ENCODE measurements at places on chromosomes 7 and 10.

DNA sequence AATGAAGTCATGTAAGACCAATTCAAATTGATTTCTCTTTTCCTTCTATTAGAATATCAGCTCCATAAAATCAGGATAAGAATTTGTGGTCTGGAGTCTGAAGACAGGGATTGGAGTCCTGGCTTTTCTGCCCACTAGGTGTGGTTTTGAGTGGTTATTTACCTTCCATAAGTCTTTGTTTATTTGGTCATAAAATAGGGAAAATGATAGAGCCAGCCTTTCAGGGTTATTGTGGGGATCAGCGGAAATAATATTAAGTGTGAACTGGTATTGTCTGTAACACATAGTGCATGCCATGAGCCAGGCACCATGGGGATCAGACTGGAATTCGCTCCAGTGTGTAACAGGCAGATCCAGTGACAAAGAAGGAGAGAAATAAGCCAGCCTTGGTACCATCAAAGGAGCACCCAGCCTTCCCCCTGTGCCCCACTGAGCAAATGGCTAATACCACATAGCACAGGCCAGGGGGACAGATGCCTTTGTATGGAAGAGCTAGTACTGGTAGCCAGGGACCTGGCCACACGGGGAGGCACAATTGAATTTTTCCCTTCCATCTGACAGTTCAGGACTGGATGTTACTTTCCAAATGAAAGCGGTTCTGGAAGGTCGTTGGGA is 509.7 kb upstream of the PODXL start:
- DNase-seq = no peak

DNA sequence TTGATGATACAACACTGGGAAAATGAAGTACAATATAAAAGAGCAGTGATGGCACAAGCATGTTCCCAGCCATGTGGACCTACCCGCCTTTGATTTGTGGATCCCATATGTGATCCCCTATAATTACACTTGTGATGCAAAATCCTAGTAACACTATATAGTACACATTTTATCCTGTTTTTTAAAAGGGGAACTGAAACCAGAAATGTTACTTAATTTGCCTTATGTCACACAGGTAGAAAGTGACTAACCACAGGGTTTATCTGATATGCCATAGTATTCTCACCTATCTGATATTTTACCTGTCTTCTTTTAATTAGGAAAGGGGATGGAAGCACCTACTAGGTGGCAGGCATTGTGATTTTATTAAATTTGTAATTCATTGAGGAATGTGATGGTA is 35.0 kb downstream of the ARMC3 start:
- no peak for DNase-seq

GRCh38 chr10:16470747-16471146 is 33.9 kb downstream of the PTER start:
- DNase-seq = no peak

- DNase-seq = no peak
Measured at GRCh38 chr7:93843260-93843659, 47.3 kb downstream of the TFPI2 start.

- DNase-seq = no peak
Measured at GRCh38 chr7:7226407-7226806, 44.1 kb downstream of the C1GALT1 start.

DNA sequence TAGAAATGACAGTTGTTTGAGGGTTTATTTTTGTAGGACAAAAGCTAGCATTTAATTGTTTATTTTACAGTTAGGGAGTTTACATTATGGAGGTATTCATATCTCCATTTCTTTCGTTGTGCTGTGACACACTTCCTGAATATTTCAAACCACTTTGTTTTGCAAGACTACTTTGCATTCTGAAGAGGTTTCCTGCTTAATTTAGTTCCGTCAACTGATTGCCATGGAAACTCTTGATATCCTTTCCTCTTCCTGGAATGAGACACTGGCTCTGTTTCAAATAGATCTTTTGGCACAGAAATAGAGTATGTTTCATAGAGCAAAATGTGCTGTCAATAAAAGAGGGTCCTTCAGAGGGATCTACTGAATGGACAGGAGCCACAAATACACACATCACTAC is 159.5 kb upstream of the AGR3 start:
- DNase-seq = no peak

DNA sequence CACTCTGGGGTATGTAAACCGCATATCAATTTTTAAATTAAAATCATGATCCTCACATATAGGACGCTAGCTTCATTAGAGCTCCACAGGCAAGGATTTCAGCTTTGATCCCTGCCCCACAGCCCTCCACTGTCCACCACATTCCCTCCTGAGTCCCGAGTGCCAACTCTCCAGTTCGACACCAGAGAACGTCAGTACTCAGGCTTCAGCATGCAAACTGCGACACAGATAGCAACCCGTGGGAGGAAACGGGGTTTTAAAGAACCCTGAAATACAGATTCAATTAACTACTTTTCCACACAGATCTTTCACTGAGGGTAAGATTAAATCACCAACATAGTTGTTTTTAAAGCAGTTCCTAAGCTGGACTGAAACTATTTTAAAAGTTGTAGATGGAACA is 26.1 kb downstream of the RAPGEF5 start:
- no peak for DNase-seq

GRCh38 chr10:14527134-14527844 is 196.6 kb upstream of the FRMD4A start:
- DNase-seq = no peak

- DNase-seq = no peak
Measured at GRCh38 chr10:69499726-69500689, 48.7 kb downstream of the TSPAN15 start.

DNA sequence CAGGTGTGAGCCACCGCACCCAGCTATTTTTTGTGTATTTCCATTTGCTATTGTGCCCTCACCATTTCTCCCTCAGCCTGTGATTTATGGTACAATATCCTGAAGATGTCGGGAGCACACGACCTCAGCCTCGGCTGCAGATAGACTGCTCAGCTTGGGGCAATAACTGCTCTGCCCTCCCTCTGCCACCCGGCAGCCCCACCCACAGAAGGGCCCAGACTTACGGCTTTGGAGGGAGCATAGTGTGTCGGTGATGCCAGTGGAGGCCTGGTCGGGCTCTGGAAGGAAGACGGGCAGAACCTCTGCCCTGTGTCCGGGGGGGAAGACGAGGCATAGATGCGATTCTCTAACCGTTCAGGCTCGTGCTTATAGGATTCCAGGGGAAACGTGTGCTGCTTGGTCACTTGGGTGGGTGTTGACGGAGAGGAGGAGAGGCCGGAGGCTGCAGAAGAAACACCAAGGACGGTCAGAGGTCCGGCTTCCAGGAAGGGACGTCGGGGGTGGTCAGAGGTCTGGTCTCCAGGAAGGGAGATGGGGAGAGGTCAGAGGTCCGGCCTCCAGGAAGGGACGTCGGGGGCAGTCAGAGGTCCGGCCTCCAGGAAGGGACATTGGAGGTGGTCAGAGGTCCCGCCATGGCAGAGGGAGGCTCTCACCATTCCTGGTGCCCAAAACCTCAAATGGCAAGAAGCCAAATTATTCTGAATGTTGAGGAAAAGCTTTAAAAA is 155.7 kb upstream of the RHEB start:
- DNase-seq = no peak

- no peak for DNase-seq
Measured at GRCh38 chr7:112060625-112061024, 145.6 kb downstream of the DOCK4 start.

- DNase-seq = no peak
Measured at GRCh38 chr10:80598951-80599350, 61.2 kb downstream of the SH2D4B start.

GRCh38 chr7:102180727-102181126 is 105.9 kb upstream of the SH2B2 start:
- no peak for DNase-seq

GRCh38 chr10:81872206-81872862 is 2.7 kb upstream of the NRG3 start:
- DNase-seq = no peak

DNA sequence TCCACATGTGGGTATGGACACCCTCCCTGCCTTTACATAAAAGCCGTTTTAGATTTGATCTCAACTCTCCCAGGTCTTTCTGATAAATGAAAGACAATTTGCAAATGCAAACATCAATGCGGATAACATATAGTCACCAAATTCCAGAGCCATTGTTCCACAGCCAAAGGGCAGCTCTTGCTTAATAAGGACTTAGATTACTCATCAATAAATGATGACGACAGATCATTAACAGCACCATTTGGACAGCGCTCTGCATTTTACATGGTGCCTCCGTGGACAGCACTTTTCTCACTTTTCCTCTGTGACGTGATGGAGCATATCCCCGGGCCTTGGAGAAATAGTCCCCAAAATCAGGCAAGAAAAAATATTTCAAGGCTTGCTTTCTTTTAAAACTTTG is 370.3 kb upstream of the CELF2 start:
- no peak for DNase-seq

- no peak for DNase-seq
Measured at GRCh38 chr7:97022491-97023306, 1.9 kb downstream of the DLX5 start.

DNA sequence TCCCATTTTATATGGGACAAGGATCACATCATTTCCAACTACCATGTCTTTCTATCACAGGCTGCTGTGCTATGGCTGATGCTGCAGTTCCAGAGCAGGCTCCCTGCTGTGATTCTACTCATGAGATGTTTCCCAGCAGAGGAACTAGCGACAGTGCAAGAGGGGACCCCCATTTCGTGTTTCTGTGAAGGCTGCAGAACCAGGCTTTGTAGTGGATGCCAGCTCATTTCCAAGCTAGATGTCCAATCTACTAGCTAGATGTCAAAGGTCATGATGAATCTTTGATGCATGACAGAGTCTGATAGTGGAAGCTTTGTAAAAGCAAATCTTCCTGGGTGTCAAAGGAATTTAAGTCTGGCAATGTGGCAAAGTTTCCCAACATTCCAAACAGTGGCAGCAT is 21.2 kb upstream of the MYO3A start:
- no peak for DNase-seq

GRCh38 chr7:98418636-98419315 is 17.9 kb upstream of the BAIAP2L1 start:
- no peak for DNase-seq

DNA sequence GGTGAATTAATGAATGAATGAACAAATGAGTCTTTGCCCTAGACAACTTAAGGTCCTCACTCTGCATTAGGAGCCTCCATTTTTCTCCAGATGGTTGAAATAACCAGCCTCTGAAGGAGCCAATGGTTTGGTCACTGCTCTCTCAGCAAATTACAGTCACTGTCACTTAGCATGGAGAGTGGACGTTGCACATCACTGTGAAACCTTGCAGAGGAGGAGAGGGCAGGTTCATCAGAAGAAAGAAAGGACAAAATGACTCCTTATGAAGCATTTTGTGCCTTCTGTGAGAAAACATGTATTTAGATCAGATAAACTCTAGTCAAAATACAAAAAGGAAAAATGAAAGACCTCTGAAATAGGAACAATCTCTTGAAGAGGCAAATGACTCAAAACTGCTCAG is 6.6 kb upstream of the ATP6V0A4 start:
- DNase-seq = no peak

DNA sequence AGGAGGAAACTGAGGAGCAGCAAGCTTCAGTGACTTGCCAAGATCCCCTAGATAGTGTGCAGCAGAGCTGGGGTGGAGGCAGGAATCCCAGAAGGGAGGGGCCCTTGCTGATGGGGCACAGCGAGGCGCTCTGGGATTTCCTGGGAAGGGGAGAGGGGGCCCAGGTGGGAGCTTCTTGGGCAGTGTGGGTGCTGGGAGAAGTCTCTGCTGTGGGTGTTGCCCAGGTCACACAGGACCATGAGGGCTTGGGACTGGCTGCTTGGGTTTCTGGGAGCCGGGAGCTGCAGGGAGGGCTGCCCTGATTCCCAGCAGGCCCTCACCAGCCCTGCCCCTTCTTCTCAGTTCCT is 55.2 kb downstream of the TSPAN15 start:
- no peak for DNase-seq

DNA sequence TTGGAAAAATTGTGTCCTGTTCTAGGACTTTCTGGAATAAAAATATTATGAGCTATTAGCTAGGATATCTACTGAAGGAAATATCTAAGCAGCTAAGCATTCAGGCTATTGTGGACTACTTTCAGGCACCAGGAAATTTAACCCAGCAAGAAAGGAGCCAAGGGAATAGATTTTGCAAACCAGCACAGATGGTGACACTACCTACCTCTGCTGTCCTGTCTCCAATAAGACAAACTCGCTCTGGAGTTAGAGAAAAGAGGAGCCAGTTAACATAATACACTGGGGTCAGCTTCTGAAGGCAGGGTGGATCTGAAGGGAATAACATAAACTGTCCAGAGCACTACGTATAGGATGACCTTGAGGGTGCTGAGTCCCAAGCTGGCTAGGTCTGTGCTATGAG is 223.7 kb upstream of the PRSS58 start:
- no peak for DNase-seq

- DNase-seq = no peak
Measured at GRCh38 chr7:128030263-128030653, 979 bp downstream of the LRRC4 start.

GRCh38 chr10:118970770-118971169 is 58.7 kb upstream of the NANOS1 start:
- DNase-seq = no peak

DNA sequence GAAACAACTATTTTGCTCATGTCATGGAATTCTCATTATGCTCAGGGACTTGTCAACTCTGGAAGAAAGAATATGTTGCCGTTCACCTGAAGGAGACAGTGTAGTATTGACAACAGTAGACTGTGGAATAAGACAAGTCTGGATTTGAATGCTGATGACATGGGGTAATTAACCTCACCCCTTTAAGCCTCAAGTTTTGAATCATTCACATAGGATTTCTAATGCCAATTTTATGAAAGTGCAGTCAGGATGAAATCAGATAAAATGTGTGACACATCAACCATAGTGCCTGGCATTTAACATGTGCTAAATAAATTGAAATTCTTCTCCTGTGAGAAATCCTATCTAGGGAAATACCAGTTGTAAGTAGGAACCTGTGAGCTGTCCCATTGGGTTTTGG is 305.8 kb downstream of the KIF20B start:
- no peak for DNase-seq

DNA sequence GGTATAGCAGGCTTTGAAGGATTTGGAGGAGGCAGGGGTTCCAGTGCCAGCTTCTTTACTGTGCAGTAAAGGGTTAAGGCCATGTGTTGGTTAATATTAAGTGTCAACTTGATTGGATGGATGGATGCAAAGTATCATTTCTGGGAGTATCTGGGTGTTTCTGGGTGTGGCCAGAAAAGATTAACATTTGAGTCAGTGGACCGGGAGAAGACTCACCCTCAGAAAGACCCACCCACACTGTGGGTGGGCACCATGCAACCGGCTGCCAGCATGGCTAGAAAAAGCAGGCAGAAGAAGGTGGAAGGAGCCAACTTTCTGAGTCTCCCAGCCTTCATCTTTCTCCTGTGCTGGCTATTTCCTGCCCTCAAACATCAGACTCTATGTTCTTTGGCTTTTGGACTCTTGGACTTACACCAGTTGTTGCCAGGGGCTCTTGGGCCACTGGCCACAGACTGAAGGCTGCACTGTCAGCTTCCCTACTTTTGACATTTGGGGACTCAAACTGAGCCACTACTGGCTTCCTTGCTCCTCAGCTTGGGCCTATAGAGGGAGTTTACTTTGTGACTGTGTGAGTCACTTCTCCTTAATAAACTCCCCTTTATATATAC is 6.8 kb upstream of the TRUB1 start:
- DNase-seq = no peak

- DNase-seq = no peak
Measured at GRCh38 chr10:77163670-77164348, 473.8 kb downstream of the KCNMA1 start.

Measured in Right ventricle myocardium inferior (tissue), 1 donor.